NCI-H524 treated with DMSO at 0.1 percent for 48 hours (cell line): ENCODE measurements at places on chromosomes 13 and 19.

DNA sequence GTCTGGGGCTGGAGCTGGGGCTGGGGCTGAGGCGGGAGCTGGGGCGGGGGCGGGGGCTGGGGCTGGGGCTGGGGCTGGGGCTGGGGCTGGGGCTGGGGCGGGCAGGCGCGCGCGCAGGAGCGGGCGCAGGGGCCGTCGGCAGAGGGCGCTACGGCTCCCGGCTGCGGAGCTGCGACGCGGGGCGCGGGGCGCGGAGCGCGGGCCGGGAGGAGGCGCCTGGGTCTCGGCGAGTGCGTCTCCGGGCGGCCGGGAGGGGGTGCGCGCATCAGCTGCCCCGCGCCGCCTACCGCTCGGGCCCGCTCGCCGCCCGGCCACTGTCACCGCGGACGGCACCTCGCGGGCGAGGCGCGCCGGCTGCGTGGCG, 422 bp upstream of the MTUS2 start:
- no peak for DNase-seq

GRCh38 chr19:32828139-32828538, 41.4 kb downstream of the SLC7A9 start:
- no peak for DNase-seq

- DNase-seq: no peak
These were observed 4.1 kb upstream of the ZNF229 start for GRCh38 chr19:44452367-44452766.

GRCh38 chr19:49073514-49074378, 1.2 kb upstream of the KCNA7 start:
- DNase-seq: no peak

GRCh38 chr13:80058626-80059025, 282.3 kb downstream of the SPRY2 start:
- DNase-seq: no peak

DNA sequence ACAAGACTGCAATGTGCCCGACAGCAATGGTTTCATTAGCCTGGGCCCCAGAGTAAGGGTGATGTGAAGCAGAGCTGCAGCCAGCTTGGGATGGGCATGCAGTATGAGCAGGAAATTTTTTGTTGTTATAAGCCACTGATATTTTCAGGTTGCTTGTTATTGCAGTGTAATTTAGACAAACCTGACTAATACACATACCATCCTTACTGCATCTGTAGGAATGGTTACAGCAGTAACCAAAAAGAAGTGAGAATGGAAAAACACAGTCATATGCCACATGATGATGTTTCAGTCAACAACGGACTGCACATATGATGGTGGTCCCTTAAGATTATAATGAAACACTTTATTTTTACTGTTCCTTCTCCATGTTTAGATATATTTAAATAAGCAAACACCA, 8.6 kb upstream of the POMP start:
- DNase-seq: no peak

GRCh38 chr19:46357846-46358583, 11.1 kb downstream of the PPP5C start:
- no peak for DNase-seq

DNA sequence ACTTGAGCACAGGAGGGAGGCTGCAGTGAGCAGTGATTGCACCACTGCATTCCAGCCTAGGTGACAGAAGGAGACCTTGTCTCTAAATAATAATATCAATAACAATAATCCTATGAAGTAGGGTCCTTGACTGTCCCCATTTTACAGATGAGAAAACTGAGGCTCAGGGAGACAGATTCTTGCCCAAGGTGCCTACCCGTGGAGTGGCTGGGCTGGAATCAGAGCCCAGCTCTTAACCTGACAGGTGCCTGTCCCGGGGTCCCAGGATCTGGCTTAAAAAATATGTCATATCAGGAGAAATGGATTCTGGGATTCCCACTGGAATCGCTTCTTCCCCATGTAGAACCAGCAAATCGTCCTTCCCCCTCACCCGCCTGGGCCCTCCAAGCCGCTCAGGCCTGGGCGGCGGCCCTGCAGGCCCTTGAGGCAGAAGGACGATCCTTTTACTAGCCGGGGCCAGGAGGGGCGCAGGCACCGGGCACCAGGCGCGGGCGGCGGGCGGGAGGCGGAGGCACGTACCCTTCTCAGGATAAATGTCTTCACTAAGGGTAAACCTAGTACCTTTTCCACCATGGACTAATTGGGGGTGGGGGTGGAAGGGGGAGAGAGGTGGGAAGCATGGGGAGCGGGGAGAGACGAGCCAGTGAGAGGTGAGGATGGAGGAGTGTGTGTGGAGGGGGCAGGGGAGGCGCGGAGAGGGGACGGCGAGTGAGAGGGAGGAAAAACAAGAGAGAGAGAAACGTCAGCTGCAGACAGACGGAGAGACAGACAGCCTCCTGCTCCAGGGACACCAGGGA, 60.6 kb downstream of the COLGALT1 start:
- DNase-seq: no peak

DNA sequence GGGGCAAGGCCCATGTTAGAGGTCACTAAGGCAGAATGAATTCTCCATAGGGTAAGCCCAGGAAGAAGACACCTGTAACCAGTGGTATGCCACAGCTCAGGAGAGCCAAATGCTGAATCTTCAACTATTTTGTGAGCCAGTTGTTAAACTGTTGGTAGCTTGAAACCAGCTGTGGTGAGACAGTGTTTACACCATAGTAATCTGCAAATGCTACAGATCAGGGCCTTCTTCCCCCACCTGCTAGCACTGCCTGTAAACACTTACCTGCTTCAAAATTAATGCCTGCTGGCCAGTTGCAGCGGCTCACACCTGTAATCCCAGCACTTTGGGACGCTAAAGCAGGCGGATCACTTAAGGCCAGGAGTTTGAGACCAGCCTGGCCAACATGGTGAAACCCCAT, 12.1 kb downstream of the FBXL12 start:
- no peak for DNase-seq

DNA sequence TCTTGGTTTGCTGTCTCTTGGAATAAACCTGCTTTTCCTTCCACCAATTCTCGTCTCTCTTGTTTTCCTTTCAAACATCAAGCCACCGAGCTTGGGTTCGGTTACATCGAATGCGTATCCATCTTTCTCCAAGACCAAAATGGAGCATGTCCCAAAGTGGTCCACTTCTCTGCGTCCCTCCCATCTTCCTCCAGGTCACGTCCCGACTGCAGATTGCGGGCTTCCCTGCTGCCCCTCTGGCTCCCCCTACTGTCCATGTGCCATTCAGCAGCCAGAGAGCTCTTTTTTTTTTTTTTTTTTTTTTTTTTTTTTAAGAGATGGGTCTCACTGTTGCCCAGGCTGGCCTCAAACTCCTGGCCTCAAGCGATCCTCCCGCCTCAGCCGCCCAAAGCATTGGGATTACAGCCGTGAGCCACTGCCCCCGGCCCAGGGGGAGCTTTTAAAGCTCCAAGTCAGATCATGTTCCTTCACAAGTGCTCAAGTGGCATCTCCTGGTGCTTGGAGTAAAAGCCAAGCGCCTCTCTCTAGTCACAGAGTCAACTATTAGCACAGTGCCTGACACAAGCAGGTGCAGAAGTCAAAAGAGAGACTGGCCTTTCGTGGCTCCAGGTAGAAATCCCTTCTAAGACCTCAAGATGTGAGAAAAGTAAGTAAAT, 10.0 kb downstream of the COL5A3 start:
- no peak for DNase-seq

DNA sequence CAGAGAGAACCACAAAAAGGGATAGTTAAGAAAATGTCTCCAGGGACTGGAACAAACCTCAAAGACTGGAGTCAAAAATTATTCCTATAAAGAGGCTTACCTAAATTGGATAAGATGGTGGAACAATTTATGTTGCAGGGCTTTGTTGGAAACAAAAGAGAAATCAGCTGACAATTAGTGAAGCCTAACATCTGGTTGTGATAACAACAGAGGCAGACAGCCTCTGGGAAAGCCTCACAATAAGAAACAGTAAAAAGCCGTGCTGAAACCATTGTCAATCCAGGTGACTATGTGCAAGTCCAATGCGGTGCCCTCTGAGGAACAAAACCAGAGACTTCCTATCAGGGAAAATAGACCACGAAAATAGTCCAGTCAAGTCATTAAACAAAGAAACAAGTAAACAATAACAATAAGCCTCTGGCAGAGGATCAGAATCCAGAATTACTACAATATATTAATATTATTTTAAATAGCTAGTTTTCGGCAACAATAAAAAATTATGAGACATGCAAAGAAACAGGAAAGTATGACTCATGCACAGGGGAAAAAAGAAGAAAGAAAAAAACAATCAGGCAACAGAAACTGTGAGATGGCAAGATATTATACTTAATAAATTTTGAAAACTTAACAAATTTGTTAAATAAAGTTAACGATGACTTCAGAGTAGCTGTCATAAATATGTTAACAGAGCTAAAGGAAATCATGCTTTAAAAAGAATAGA, 99.7 kb upstream of the RXFP2 start:
- DNase-seq: no peak

- DNase-seq: no peak
These were observed 56.7 kb downstream of the AKAP11 start for GRCh38 chr13:42328672-42329071.

DNA sequence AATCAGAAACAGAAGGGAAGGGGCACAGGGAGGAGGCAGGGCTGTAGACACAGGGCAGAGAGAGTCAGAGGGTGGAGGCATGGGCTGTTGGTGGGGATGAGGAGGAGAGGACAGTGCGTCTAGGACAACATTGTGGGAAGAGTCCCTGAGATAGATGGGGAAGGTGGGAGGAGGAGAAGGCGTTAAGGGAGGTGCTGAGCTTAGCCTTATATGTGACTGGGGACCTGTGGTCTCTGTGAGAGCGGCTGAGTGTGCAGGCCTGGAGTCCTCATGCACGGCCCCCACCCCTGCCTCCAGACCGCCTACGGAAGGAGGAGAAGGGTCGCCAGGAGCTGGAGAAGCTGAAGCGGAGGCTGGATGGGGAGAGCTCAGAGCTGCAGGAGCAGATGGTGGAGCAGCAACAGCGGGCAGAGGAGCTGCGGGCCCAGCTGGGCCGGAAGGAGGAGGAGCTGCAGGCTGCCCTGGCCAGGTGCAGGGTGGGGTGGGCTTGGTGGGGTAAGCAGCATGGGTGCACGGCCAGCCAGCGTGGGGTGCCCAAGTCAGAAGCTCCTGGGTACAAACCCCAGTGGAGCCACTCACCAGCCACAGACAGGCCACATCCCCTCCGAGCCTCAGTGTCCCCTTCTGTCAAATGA, 56.8 kb downstream of the KCNC3 start:
- DNase-seq: no peak

GRCh38 chr13:59680429-59681024, 483.2 kb downstream of the DIAPH3 start:
- no peak for DNase-seq

- DNase-seq: no peak
These were observed 59.4 kb upstream of the TSHZ3 start for GRCh38 chr19:31408460-31409124.

DNA sequence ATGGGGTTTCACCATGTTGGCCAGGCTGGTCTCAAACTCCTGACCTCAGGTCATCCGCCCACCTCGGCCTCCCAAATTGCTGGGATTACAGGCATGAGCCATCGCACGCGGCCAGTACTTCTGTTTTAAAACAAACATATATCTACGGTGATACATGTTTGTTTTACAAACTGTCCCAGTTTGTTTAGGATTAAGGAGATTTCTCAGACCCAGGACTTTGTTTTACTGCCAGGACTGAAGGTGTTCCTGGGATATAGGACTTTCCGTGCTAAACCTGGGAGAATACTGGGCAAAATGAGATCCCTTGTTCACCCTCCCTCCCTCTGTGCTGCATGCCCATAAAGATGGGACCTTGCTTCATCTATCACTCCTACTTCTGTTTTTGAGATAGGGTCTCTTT, 8.8 kb downstream of the NLRP8 start:
- DNase-seq: no peak

DNA sequence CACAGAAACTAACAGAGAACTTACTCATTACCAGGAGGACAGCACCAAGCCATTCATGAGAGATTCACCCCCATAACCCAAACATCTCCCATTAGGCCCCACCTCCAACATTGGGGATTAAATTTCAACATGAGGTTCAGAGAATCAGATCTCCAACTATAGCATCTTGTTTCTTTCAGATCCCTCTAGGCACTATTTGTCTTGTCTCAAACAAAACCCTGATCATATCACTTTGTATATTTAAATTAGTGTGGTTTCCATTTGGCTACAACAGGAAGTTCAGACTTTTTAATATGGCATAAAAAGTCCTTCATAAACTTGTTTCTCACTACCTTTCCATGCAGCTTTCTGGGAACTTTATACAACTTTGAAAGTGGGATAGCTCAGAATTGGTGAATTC, 699.0 kb upstream of the MIR17HG start:
- no peak for DNase-seq

- DNase-seq: no peak
These were observed 18.2 kb upstream of the ZNF14 start for GRCh38 chr19:19750842-19751790.

DNA sequence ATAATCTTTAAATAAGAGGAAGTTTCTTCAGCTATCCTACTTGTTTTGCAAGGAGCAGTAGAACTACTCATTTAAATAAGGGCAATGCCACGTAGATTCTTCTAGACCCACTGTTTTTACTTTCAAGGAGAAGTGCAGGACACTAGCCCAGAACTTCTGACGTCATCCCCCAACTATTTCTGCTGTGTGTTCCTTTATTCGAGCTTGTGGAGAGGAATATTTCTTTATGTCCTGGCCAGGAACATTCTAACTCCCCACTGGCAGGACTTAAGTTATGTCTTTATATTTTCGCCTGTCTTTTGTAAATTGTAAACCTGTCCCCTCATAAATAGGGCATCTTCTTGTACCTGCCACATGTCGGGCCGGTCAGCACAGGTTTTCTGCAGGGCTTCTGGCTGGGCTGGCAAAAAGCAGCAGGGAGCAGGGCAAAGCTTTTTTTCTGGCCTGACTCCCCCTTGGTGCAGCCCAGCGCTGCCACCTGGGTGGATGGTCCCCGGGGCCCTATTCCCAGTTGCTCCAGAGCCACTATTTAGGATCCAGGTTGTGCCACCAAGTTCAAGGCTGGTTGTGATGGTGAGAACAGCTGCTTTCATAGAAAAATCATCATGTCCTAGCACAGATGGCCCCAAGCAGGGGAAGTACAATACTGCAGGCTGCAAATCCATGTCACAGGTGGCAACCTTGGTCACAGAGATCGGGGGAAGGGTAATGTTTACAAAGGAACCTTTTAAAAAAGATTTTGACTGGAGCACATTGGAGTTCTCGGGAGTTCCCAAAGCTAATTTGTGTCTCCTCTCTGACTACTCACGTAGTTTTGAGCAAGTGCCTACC, 1.8 kb downstream of the MBNL2 start:
- DNase-seq: peak; percentile 87

GRCh38 chr19:7852851-7853769, 21.1 kb downstream of the PRR36 start:
- DNase-seq: no peak
